Stimulated activated CD4-positive, alpha-beta T cell treated with anti-CD3 and anti-CD28 coated beads, Interleukin-1b, Interleukin-23, amount 100 ng/mL, for 1 hour (primary cell): ENCODE measurements at places on chromosomes 12 and 14.

GRCh38 chr14:95531473-95531872, 3.4 kb upstream of the GLRX5 start:
- no peak for DNase-seq

- DNase-seq: no peak
Observed at GRCh38 chr12:66663611-66664010, 15.3 kb downstream of the GRIP1 start.

DNA sequence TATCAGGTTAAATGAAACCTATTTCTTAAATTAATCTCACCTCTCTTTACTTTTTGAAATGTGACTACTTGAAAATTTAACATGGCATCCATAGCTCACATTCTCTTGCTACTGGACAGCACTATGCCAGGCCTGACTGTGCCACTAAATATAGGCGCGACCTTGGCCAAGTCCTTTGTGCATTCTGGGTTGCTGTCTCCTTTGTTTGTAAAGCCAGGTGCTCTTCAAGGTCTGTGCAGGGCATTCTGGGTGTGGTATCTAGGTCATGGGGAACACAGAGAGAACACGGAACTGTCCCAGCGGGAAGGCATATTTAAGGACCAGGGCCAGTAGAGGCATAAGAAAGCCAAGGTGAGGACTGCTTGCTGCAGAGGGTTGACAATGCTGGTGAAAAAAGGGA, 121.2 kb downstream of the ZNF664 start:
- no peak for DNase-seq

DNA sequence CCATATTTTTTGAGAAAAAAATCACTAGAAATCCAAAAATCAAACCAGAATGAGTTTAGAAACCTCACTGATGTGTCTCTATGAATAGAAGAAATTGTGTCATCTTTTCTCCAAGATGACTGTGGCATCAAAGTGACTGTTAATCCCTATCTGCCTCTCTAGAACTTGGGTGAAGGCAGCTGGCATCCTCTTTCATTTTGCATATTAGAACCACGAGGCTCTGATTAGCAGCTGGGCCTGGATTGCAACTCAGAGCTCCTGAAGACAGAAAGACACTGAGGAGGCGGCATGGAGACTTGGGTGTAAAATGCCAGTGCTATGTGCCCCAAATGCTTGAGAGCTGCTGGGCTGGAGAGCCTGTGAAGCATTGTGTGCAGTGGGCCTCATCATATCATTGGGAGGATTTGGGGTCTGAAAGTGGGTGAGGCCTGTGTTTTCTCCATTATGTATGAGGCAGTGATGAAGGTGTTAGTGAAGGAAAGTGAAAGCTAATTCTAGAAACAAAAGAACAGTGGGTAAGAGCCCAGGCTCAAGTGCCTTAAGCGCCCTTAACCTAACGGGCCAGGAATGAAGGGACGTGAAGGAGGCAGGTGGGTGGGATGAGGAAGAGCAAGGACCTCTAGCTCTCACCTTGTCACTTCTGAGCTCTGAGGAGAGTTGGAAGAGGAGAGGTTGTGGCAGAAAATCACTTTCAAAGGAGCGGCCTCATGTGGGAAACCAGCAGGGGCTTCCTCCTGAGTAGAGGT, 26.2 kb downstream of the NKX2-8 start:
- DNase-seq: no peak

DNA sequence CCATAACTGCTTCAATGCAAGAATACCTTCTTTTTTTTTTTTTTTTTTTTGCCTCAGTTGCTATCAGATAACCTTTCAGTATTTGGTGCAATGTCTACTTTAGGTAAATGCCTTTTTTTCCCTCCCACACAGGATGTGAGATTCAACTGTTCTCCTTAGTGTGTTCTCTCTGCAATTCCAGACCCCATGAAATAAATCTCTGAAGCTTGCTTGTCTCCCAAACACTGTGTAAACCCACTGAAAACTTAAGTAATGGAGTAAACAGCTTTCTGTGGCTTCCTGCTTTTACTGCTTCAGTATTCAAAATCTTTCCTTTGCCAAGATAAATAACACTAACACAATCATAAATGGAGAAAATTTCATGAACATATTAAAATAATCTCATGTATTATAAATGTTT, 55.8 kb upstream of the CLEC14A start:
- no peak for DNase-seq

DNA sequence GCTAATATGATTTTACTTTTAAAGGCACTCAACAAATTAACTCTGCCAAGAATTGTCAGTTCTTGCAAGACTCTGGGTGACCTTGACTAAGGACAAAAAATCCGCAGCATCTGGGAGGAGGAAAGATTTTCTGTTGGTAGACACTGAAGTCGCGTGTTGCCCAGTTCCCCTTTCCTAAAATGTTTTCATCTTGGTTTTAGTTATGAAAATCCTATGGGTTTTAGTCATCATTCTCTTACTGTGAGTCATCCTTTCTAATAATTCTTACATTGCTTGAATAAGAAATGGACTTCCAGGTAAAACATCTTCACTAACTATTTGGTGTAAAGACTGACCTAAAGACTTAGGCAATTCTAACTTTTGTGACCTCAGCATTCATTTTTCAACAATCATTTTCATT, 9.1 kb downstream of the GSG1 start:
- no peak for DNase-seq

DNA sequence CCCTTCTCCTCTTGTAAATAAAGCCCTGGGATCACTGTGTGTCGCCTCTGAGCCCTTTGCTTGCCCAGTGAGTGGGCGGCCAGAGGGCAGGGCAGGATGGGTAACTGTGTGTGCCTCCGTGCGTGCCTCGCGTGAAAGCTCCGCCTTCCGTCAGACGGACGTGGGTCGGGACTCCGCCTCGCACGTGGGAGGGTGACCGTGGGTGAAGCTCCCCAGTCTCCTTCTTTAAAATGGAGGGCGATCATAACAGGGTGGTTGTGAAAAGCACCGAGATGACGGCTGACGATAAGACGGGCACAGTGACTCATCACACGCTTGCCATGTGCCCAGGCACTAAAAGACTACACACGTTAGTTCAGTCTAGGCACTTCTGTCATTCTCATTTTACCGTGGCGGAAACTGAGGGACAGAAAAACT, 9.2 kb downstream of the PHB2 start:
- peak; percentile 88 for DNase-seq

GRCh38 chr12:19462406-19462805, 23.1 kb downstream of the AEBP2 start:
- DNase-seq: no peak

- DNase-seq: no peak
Observed at GRCh38 chr14:50970886-50971781, 26.9 kb upstream of the PYGL start.

DNA sequence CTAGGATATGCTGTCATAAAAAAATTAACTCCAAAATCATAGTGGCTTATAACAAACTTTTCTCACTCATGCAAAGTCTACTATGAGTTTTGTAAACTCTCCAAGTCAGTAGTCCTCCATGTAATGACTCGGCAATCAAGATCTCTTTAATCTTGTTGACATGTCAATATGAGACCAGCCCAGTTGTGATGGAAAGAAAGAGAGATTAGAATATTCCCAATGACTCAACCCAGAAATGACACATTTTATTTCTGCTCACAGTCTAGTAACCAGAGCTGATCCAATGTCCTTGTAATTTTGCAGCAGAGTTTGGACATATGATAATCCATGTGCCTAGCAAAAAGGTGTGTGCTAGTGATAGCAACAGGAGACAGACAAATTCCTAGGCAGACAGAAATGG, 112.6 kb upstream of the CNTN1 start:
- no peak for DNase-seq

DNA sequence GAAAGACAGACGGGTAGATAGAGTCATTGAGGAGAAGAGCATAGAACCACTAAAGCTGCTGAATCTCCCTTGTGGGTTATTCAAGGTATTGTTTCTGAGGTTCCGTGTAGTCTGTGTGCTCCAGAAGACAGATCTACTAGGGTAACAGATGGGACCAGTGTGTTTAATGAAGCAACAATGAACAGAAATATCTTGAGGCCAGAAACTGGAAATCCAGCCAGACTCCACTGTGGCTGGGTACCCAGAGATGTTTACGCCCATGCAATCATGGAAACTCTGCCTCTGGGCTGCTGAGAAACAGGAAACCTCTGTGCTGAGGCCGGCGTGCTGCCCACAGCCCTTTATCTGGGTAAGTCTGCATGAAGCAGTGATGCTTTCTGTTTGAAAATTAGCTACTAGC, 8.3 kb downstream of the PROX2 start:
- no peak for DNase-seq

GRCh38 chr12:119444462-119445044, 110.0 kb downstream of the CCDC60 start:
- DNase-seq: no peak

- DNase-seq: no peak
Observed at GRCh38 chr14:101022121-101022520, 118.6 kb upstream of the RTL1 start.

DNA sequence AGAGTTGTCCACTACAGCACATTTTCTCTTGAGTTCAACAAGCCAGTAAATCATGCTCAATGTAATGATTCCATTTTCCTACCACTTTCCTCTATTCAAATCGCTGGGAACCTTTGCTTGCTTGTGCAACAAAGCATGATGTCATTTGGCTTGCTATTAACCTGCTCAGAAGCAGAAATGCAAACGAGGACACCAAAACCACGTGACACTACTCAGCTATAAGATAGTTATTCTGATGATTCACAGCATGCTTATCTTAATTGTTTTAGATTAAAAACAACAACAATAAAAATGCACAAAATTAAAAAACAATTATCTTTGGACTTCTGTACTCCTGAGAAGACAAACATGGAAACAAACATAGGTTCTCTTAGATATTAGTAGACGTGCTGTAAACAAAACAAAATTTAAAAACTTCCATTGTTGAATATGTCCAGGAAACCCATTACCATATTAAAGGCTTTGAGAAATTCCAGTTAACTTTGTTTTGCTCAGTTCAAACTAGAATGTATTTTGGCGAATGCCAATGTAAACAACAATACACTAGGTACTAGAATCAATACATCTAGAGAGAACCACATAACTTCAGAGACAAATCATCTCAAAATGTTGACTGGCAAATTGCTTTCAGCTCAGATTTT, 77.5 kb upstream of the KRAS start:
- no peak for DNase-seq

- DNase-seq: no peak
Observed at GRCh38 chr12:51399891-51400290, 8.7 kb upstream of the GALNT6 start.

DNA sequence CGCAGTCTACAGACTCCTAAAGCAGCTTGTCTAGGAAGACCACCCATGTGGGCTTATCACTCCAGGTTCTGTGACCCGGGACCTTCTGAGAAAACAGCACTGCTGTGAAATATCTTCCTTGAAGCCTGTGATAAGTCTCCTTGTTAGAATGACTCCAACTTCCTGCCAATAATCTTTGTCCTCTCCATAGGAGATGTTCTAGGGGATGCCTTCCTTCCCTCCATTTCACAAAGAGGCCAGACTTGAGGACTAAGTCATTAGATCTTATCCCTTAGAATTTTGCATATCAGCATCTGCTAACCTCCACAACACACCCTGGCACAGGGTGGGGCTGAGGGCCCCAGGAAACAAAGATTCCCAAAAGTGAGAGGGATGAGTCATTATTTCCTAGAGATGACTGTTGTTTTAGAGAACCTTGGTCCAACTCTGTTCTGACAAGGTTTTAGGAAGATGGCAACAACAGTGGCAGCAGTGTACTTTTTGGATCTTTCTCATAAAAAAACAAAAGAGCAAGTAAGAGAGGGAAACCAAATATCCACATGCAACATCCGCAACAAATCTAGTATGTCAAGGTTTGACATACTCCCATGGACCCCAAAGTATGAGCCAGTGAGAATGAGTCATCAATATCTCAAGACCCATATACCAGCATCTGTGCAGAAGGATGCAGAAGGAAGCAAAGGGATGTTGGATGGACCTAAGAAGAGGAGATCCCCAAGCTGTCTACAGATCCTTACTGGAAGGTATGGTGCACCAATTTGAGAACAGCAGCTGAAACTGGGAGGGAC, 6.0 kb downstream of the LTB4R start:
- no peak for DNase-seq

DNA sequence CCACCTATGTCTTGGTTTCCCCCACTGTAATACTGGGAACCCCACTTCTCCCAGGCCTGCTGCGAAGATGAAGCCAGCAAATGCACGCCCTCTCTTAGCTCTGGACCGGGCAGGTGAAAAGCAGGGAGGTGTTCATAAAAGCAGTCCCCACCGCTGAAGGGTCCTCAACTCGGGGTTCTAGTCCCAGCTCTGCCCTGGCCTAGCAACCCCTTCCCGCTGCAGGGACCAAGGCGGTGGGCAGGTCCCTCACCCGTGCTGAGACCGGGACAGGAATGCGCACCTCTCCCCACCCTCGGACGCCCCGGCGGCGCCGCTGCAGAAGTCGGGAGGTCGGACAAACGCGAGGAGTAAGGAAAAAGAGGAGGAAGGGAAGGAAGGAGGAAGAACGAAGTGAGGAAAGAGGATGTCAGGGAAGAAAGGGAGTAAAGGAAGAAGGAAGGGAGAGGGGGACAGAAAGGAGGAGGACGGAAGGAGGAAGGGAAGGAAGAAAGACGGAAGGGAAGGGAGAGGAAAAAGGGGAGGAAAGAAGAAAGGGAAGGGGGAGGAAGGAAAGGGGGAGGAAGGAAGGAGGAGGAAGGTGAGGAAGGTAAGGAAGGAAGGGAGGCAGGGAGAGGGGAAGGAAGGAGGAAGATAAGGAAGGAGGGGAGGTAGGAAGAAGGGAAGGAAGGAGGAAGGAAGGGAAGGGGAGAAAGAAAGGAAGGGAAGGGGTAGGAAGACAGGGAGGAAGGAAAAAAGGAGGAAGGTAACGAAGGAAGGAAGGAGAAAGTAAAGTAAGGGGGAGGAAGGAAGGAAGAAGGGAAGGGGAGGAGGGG, 701 bp downstream of the SPRING1 start:
- DNase-seq: no peak

DNA sequence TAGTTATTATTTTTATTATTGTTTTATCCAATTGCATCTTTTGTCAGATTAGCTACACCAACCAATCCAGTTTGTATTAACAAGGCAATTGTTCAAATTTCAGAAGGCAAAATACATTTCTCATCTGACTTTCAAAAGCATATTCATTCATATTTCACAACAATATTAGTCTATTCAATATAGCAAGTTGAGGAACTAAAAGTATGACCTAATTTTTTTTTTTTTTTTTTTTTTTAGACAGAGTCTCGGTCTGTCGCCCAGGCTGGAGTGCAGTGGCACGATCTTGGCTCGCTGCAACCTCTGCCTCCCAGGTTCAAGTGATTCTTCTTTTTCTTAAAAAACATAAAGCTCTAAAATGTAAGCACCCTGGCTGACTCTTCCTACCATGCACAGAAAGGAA, 17.3 kb downstream of the COX14 start:
- no peak for DNase-seq

GRCh38 chr12:30580344-30580743, 115.3 kb downstream of the IPO8 start:
- DNase-seq: no peak
